WTC11 (cell line): ENCODE measurements at places on chromosomes 1 and 21.

- no peaks in the 10 kb centered on the region for H3K4me1 ChIP-seq
- no peaks in the 10 kb centered on the region for H3K27me3 ChIP-seq
- no peak overlapping the region for H3K4me3 ChIP-seq
- no peak overlapping the region for H3K27ac ChIP-seq
- no peak for DNase-seq
Measured at GRCh38 chr1:230339033-230339432, 87.1 kb downstream of the PGBD5 start.

GRCh38 chr1:45820788-45821187 lies 17.4 kb downstream of the MAST2 start:
- H3K36me3 ChIP-seq: peaks cover 16% of the 10 kb centered on the region
- no peak overlapping the region for H3K4me3 ChIP-seq
- H3K4me1 ChIP-seq: peaks cover 1% of the 10 kb centered on the region; the same call in 1 of the 2 replicates

GRCh38 chr1:69321311-69321710 lies 246.4 kb upstream of the LRRC7 start:
- peaks cover 25% of the 10 kb centered on the region for H3K4me1 ChIP-seq
- no peaks in the 10 kb centered on the region; the same call in 1 of the 2 replicates for H3K27me3 ChIP-seq
- DNase-seq: no peak
- no peak overlapping the region for H3K4me3 ChIP-seq
- H3K27ac ChIP-seq: no peak overlapping the region

DNA sequence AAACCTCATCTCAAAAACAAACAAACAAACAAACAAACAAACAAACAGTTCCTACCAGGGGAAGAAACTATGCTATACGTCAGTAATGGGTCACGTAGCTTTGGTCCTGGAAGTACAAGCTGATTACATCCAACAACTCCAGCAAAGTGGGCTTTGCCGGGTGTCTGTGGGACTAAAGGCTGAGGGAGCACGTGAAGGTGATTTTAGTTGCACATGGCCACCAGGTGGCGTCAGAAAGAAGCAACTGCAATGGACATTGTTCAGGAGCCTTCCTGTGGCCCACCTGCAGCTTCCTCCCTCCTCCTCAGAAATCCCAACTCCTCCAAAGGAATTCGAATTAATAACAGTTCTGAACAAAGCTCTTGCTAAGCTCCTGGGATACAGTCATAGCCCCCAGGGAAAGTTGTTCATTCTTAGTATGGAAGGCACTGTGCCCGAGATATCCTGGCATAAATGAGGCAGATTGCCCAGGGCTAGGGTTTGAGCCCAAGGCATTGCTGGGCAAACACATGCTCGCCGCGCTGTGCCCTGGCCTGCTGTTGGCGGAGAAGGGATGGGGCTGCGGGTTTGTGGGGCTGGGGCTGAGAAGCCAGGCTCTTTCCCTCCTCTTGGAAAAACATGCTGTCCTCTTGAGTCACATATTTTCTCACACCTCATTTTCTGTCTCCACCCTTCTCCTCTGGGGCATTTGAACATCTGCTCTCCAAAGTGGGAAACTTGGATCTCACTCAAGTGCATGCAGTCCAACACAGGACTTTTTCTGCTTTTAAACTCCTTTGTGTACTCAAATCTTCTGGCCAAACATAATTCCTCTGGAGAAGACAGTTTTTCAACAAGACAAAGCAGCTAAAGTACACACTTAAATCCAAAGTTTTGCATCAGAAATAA lies 28.6 kb downstream of the AKNAD1 start:
- H3K4me3 ChIP-seq: no peak overlapping the region
- DNase-seq: peak; percentile 69
- H3K27me3 ChIP-seq: no peaks in the 10 kb centered on the region

GRCh38 chr1:28811369-28811765 lies 603 bp upstream of the OPRD1 start:
- no peak for DNase-seq
- peak overlapping the region; percentile 61 for H3K4me3 ChIP-seq
- H3K27me3 ChIP-seq: peaks cover 43% of the 10 kb centered on the region
- H3K36me3 ChIP-seq: 0 out of 2 replicates have a peak, but pooled peaks cover 3% of the 10 kb centered on the region

DNA sequence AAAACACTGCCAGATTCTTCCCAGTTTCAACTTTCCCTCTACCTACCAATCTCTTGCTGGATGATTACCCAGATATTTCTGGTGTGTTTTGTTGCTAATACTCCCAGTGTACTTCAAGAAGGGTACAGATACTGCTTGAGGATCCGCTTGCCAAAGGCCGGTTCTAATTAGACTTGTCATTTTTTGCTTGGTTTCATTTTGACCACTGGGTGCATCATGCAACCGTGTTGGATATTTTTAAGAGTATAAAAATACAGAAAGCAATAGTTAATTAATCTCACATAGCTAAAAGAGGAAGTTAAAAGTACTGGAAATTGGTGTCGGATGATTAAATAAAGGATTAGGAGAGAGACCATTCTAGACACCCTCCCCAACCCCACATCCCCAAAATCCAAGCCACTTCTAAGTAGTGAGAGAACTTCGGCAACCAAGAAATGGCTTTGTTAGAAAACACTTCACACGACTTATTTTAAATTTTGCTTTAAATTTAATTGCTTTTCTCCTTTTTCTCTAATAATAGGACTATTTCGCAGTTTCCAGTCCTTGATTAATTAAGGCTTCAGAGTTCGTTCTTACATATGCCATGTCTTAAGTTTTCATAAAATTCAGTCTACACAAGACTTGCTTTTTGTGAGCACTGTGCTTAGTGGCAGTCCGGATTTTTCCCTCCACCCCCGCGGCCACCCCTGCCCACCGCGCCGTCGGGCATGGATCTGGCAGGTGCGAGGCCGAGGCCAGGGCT lies 2.5 kb upstream of the CDKN2C start:
- peak overlapping the region; percentile 69 for H3K4me3 ChIP-seq
- peaks cover 92% of the 10 kb centered on the region for H3K27me3 ChIP-seq
- H3K36me3 ChIP-seq: no peaks in the 10 kb centered on the region
- H3K4me1 ChIP-seq: peaks cover 18% of the 10 kb centered on the region
- no peak overlapping the region for H3K27ac ChIP-seq
- no peak for DNase-seq

DNA sequence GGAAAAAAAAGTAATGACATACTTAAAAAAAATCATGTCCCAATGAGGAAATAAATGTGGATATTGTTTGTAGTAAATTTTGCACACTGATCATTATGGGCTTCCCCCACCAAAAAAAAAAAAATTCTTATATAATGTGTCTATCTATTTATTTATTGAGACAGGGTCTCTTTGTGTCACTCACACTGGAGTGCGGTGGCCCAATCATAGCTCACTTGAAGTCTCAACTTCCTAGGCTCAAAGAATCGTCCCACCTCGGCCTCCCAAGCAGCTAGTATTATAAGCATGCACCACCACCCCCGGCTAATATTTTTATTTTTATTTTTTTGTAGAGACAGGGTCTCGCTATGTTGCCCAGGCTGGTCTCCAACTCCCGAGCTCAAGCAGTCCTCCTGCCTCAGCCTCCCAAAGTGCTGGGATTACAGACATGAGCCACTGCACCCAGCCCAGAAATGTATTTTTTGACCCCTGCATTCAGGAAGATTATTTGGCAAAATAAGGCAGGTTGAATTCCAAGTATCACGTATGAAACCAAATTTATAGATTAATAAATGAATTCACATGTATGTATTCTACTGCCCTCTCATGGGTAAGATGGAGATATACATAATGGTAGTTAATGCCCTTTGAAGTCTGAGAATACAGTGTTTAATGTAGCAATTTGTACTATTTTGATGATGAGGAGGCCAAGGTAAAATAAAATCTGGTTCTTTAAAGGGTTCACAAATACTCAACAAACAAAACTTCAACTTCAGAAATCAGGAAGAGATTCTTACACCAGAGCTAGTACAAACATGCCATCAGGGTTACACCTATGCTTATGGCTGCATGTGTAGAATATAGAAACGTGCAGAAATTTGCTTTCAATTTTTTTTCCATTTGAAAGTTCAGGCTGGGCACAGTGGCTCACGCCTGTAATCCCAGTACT lies 1.4 kb upstream of the DENND2C start:
- DNase-seq: no peak
- no peaks in the 10 kb centered on the region for H3K36me3 ChIP-seq
- no peak overlapping the region for H3K27ac ChIP-seq

GRCh38 chr1:4421986-4422385 lies 232.4 kb upstream of the AJAP1 start:
- no peak for DNase-seq
- peaks cover 83% of the 10 kb centered on the region for H3K36me3 ChIP-seq
- no peak overlapping the region for H3K27ac ChIP-seq
- H3K27me3 ChIP-seq: peaks cover 17% of the 10 kb centered on the region
- no peak overlapping the region for H3K4me3 ChIP-seq
- no peaks in the 10 kb centered on the region for H3K4me1 ChIP-seq

DNA sequence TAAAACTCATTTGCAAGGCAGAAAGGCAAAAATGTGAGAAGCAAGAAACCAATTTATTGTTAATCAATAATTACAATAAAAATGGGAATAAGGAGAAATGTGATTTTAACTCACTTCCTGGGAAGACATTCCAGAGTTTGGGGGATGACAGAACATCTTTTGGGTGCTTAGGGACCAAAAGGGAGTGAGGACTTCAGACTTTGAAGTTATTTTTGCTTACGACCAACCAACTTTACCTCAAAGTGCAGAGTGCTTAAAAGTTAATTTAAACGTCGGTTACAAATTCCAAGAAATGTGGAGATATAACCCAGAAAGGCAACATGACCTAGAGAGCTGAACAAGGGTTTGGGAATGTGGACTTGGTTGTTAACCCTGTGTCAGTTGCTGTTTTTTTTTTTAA lies 234.5 kb upstream of the C1orf105 start:
- no peak overlapping the region for H3K4me3 ChIP-seq
- no peak for DNase-seq
- H3K36me3 ChIP-seq: no peaks in the 10 kb centered on the region
- peaks cover 45% of the 10 kb centered on the region for H3K4me1 ChIP-seq
- H3K27me3 ChIP-seq: no peaks in the 10 kb centered on the region

DNA sequence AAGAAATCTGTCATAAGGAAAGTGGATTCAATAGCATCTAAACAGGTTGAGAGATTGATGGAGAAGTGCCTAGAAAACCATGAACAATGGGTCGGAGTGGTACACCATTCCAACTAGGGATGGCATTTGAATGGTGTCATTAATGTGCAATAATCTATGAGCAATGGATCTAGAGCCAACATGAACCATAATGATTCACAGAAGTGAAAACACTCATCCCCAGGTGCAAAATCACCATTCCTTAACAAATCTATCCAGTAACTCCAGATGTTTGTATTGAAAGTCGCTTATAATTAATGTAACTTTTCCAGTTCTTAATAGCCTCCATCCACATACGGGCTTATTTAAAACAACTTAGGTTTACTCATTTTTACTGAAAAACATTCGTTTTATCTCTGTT lies 201.3 kb upstream of the ADGRL4 start:
- H3K4me1 ChIP-seq: no peaks in the 10 kb centered on the region
- no peaks in the 10 kb centered on the region for H3K36me3 ChIP-seq
- no peak overlapping the region for H3K27ac ChIP-seq
- no peak for DNase-seq

- peaks cover 6% of the 10 kb centered on the region for H3K27me3 ChIP-seq
- H3K36me3 ChIP-seq: no peaks in the 10 kb centered on the region
- H3K27ac ChIP-seq: no peak overlapping the region
Measured at GRCh38 chr1:36664571-36665287, 182.0 kb upstream of the CSF3R start.

GRCh38 chr1:52662645-52663313 lies 29.8 kb downstream of the SHISAL2A start:
- H3K27me3 ChIP-seq: no peaks in the 10 kb centered on the region
- no peaks in the 10 kb centered on the region for H3K36me3 ChIP-seq
- peak overlapping the region; percentile 55 for H3K4me3 ChIP-seq
- 0 out of 2 replicates have a peak overlapping the region, but pooled peaks have one; percentile 38 for H3K27ac ChIP-seq
- peaks cover 56% of the 10 kb centered on the region for H3K4me1 ChIP-seq

- H3K36me3 ChIP-seq: no peaks in the 10 kb centered on the region
- peaks cover 4% of the 10 kb centered on the region for H3K27me3 ChIP-seq
- no peak for DNase-seq
- no peak overlapping the region for H3K4me3 ChIP-seq
Measured at GRCh38 chr1:216390956-216391355, 32.3 kb downstream of the USH2A start.

- H3K4me1 ChIP-seq: peaks cover 10% of the 10 kb centered on the region
- no peak for DNase-seq
- no peak overlapping the region for H3K4me3 ChIP-seq
- H3K36me3 ChIP-seq: no peaks in the 10 kb centered on the region; the same call in 1 of the 2 replicates
Measured at GRCh38 chr1:98797506-98797905, 136.0 kb downstream of the SNX7 start.

GRCh38 chr1:219773775-219774174 lies 154.6 kb downstream of the SLC30A10 start:
- no peaks in the 10 kb centered on the region for H3K27me3 ChIP-seq
- DNase-seq: no peak
- H3K27ac ChIP-seq: no peak overlapping the region
- H3K4me3 ChIP-seq: no peak overlapping the region

DNA sequence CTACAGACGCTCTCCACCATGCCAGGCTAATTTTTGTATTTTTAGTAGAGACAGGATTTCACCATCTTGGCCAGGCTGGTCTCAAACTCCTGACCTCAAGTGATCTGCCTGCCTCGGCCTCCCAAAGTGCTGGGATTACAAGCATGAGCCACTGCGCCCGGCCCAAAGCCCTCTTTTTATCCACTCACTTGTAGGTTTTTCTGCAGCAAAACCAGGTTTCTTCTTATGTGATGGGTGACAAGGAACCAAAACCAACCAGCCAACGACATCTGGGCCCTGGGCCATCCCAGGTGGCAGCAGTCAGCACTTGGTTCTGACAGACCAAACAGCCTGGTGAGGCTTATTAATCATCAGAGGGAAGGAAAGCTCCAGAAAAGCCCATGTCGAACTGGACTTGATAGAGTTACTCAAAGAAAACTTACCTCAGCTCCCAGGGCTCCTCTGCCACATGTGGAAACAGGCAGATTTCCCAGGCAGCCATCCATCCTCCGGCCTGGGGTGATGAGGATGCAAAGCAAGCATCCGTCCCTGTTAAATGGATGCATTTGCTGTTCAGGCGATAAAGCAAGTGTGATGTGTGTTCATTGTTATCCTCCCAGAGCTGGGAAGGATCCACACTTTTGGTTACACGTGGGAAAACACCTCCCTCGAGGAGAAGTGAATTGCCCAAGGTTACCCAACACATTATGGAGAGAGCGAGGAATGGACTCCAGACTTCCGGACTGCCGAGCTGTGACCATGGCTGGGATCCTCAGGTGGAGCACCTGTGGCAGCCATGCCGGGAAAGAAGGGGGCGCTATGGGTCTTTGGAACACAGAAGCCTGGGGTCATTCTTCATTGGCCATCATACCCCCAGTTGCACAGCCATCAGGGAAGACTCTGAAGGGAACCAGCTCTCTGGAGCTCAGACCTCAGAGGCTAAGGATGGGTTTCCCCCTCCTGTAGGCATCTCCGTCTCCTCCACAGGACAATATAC lies 118.8 kb downstream of the HUNK start:
- no peaks in the 10 kb centered on the region for H3K36me3 ChIP-seq
- no peaks in the 10 kb centered on the region for H3K27me3 ChIP-seq
- H3K4me3 ChIP-seq: no peak overlapping the region
- peaks cover 8% of the 10 kb centered on the region for H3K4me1 ChIP-seq
- peak; percentile 72 for DNase-seq
- H3K27ac ChIP-seq: no peak overlapping the region

- peaks cover 26% of the 10 kb centered on the region for H3K27me3 ChIP-seq
- 0 out of 2 replicates have a peak, but pooled peaks cover 10% of the 10 kb centered on the region for H3K4me1 ChIP-seq
- H3K27ac ChIP-seq: no peak overlapping the region
- no peak for DNase-seq
- H3K4me3 ChIP-seq: no peak overlapping the region
Measured at GRCh38 chr1:53460211-53460634, 1.0 kb downstream of the DMRTB1 start.
